Activated CD8-positive, alpha-beta memory T cell treated with anti-CD3 and anti-CD28 coated beads for 48 hours (primary cell): ENCODE measurements at places on chromosomes 4 and X.

GRCh38 chrX:107673933-107674479, 45.7 kb downstream of the PRPS1 start:
- DNase-seq, result peak; percentile 41

GRCh38 chrX:136386826-136387225, 86.1 kb downstream of the ADGRG4 start:
- DNase-seq, result no peak

- DNase-seq, result no peak
Measured at GRCh38 chrX:129663171-129663570, 8.4 kb upstream of the APLN start.

GRCh38 chr4:1057403-1057745, 45.9 kb downstream of the FGFRL1 start:
- no peak for DNase-seq

- DNase-seq, result no peak
Measured at GRCh38 chr4:112775801-112776200, 138.9 kb downstream of the LARP7 start.
